ENCODE measurements at places on chromosomes 7 and 10. TPM values are rescaled to one million over a fixed set of nuclear protein-coding genes. Genes with fewer than 3 reads are reported as not detected.

The SEPTIN14 gene
- not detected for total RNA-seq

The IFIT1 gene
- total RNA-seq, result 9.8 TPM

GRCh38 chr10:80443531-80443974, 10.6 kb upstream of the TSPAN14 start:
- no peak for DNase-seq

- DNase-seq, result no peak
Measured at GRCh38 chr10:69962746-69963135, 89.9 kb upstream of the MACROH2A2 start.

DNA sequence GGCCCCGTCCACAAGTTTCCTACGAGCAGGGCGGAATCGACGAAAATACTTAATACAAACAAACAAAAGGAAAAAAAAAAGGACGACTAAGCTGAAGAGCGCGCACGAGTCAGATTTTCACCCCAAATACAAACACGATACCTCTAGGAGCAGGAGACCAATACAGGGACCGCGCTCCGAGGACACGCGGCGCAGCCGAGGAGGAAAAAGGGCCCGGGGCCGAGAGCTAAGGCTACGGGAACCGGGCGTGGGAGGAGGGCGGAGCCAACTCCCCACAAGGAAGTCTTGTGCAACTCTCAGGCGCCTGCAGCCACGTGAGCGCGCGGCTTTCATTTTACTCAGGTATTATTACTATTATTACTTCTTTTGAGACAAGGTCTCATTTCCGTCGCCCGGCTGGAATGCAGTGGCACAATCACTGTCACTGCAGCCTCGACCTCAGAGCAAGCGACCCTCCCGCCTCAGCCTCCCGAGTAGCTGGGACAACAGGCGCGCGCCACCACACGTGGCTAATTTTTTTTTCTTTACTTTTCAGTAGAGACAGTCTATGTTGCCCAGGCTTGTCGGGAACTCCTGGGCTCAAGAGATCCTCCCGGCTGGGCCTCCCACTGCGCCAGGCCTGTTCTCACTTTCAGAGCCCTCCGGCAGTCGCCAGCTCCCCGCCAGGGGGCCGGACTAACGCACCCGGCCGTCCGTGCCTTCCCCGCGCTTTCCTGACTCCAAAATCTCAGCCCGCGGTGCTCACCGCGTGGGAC, 1.2 kb downstream of the HNRNPF start:
- peak; percentile 97 for DNase-seq

- no peak for DNase-seq
Measured at GRCh38 chr10:100148353-100149211, 37.2 kb downstream of the ERLIN1 start.

DNA sequence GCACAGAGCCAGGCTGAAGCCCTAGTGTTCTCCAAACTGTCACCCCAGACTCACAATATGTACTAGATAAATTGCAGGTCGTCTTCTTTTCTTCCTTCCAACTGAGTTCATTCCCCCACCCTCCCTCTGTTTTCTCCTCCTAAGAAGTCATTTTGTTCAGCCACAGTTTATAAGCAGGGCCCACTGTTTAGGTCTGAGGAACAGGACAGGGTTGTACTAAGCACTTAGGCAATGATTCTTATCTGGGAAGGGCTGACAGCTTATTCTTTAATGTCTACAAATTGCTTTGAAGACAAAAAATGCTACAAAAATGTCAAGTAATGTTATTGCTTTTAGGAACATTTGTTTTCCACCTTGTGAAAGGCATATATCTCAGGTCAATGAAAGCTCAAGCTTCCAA, 59.1 kb downstream of the CDC123 start:
- DNase-seq, result no peak

DNA sequence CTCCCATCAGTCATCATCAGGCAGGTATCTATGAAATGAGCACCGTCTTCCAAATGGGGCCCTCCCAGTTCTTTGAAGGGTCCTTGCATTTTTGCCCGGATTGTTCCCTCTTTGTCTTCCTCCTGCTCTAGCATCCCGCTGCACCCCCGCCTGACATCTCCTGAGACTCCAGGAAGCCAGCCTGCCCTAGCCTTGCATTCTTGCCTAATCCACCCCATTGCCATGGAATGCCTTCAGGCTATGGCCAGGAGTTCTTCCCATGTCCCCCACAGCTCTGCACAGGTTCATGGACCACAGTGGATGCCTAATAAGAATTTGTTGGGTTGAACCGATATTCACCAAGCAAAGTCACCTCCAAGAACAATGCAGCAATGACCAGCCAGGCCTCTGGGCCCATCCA, 62.1 kb downstream of the ZMIZ1 start:
- no peak for DNase-seq

- DNase-seq, result no peak
Measured at GRCh38 chr7:52639981-52640380, 395.5 kb upstream of the POM121L12 start.

- peak; percentile 76 for DNase-seq
Measured at GRCh38 chr10:93991596-93992284, 2.0 kb upstream of the PLCE1 start.

- no peak for DNase-seq
Measured at GRCh38 chr7:77416621-77417371, 647 bp upstream of the GSAP start.

Measured in cardiac septum (tissue), 1 donor.